CD8-positive, alpha-beta memory T cell (primary cell): ENCODE measurements at places on chromosomes 11 and 22. TPM values are rescaled to one million over a fixed set of nuclear protein-coding genes. Genes with fewer than 3 reads are reported as not detected.

Gene VSIG2
- total RNA-seq: 0.24 TPM

Gene C22orf31
- total RNA-seq: not detected

Gene PACSIN2
- 30.2 TPM for total RNA-seq

Gene NAALADL1
- 10.8 TPM for total RNA-seq

Gene OR52N4
- 0.22 TPM for total RNA-seq

Gene SCN3B
- total RNA-seq: not detected

Gene SLC17A6
- total RNA-seq: not detected

Gene ELFN2
- 0.09 TPM for total RNA-seq

- H3K4me1 ChIP-seq: no peaks in the 10 kb centered on the region
- no peak overlapping the region for H3K4me3 ChIP-seq
- no peak overlapping the region for H3K27ac ChIP-seq
These were observed 6.0 kb upstream of the OR10D3 start for GRCh38 chr11:124176925-124177715.

GRCh38 chr11:117010808-117011540 lies 87.3 kb downstream of the SIK3 start:
- no peaks in the 10 kb centered on the region for H3K27me3 ChIP-seq
- no peak overlapping the region for H3K27ac ChIP-seq
- DNase-seq: no peak
- H3K36me3 ChIP-seq: no peaks in the 10 kb centered on the region

DNA sequence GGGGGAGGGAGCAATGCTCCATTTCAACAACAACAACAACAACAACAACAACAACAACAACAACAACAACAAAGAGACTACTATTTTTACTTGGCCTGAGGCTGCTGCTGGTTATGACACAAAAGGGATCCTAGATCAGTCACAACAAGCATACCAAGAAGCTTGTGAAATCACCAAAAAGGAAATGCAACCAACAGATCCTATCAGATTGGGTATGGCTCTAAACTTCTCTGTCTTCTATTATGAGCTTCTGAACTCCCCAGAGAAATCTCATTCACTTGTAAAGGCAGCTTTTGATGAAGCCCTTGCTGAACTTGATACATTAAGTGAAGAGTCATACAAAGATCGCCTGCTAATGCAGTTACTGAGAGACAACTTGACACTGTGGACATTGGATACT lies 10.5 kb upstream of the MS4A2 start:
- no peak overlapping the region for H3K27ac ChIP-seq
- H3K4me3 ChIP-seq: no peak overlapping the region
- DNase-seq: no peak
- no peaks in the 10 kb centered on the region for H3K36me3 ChIP-seq
- H3K4me1 ChIP-seq: no peaks in the 10 kb centered on the region

GRCh38 chr11:65113839-65114238 lies 2.2 kb downstream of the TM7SF2 start:
- H3K4me3 ChIP-seq: no peak overlapping the region
- H3K27ac ChIP-seq: no peak overlapping the region

DNA sequence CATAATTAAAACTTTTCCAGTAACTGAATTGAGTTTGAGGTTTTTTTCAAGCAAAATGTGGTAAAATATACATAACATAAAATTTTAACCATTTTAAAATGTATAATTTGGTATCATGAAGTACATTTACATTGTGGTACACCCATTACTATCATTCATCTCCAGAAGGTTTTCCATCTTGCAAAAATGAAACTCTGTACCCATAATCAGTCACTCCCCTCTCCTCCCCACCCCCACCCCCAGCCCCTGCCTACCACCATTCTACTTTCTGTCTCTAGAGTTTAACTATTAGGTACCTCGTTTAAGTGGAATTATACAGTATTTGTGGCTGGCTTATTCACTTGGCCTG lies 63.7 kb downstream of the MICAL2 start:
- H3K27me3 ChIP-seq: no peaks in the 10 kb centered on the region
- H3K36me3 ChIP-seq: no peaks in the 10 kb centered on the region
- no peak overlapping the region for H3K27ac ChIP-seq
- no peak for DNase-seq
- no peaks in the 10 kb centered on the region for H3K4me1 ChIP-seq

- no peaks in the 10 kb centered on the region for H3K36me3 ChIP-seq
- H3K4me1 ChIP-seq: peaks cover 1% of the 10 kb centered on the region
- H3K27ac ChIP-seq: no peak overlapping the region
- H3K27me3 ChIP-seq: no peaks in the 10 kb centered on the region
- H3K4me3 ChIP-seq: no peak overlapping the region
These were observed 2.4 kb upstream of the SYT8 start for GRCh38 chr11:1832211-1832919.

DNA sequence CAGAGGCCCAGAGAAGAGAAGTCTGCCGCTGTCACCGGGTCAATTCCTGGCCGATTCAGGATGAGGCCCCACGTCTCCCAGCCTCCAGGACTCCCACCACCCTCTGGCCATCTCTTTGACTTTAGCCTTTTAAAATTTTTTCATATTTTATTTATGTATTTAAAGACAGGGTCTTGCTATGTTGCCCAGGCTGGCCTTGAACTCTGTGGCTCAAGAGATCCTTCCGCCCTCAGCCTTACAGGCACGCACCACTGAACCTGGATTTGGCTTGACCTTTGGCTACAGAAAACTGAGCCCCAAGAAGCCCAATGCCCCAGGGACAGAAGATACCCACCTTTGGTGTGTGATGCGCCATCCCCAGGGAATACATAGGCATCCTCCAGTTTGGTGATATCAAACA lies 3.9 kb downstream of the POLR3H start:
- no peak for DNase-seq
- no peak overlapping the region for H3K4me3 ChIP-seq
- H3K4me1 ChIP-seq: peaks cover 21% of the 10 kb centered on the region
- H3K27me3 ChIP-seq: no peaks in the 10 kb centered on the region
- H3K27ac ChIP-seq: no peak overlapping the region
- no peaks in the 10 kb centered on the region for H3K36me3 ChIP-seq

DNA sequence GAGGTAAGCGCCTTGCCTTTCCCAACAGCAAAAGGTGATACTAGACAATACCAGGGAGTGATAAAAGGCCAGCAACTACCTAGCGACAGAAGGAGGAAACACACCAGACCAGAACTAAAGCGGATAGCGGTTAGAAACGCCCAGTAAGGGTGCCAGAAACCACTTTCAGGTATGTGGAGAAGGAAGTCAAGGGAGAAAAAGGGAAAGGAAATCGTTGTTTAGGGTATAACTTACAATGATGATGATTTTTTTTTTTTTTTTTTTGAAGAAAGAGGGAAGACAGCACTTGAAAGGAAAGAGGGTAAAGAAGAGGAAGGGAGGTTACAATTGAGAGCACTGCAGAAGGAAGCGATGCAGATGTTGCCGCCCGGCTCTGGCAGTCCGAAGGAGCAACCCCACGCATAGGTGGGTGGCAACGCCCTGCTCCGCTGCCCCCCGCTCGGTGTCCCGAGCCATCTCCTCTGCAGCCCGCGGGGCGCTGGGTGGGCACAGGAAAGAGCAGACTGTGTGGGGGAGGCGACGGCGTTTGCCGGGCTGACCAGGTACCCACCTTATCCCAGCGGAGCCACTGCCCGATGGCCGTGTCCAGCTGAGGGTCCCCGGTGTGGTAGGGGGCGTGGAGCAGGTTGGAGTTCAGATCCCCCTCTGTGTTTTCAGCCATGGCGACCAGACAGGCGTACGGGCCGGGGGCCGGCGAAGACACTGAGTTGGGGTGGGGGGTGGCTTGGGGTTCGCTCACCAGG lies 561 bp downstream of the PGM2L1 start:
- DNase-seq: peak; percentile 48
- H3K27me3 ChIP-seq: no peaks in the 10 kb centered on the region
- peaks cover 11% of the 10 kb centered on the region for H3K4me1 ChIP-seq
- H3K27ac ChIP-seq: peak overlapping the region; percentile 77
- H3K36me3 ChIP-seq: no peaks in the 10 kb centered on the region

DNA sequence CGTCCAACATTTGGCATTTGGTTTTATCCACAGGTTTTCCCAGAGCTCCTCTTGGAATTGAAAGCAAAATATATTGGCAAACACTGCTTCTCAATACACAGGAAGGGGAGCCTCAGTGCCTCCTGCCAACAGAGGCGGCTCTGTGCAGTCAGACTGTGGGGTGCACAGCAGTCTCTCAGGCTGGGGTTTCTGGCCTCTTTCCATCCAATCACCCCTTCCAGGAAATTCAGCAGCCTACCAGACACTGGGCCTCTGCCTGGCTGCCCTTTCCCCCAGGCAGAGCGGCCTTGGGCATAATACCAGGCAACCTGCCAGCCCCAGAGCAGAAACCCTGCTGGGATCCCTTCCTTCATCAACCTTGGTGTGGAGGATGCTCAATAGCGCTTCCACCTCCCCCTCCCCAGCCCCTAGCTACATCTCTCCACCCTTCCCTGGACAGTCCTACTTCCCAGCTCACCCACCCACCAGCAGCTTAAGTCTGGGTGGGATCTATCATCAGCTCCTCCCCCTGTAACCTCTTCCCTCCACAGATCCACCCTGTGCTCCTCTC lies 17.8 kb upstream of the RAPSN start:
- no peaks in the 10 kb centered on the region for H3K4me1 ChIP-seq
- no peaks in the 10 kb centered on the region for H3K27me3 ChIP-seq
- no peak overlapping the region for H3K4me3 ChIP-seq
- H3K27ac ChIP-seq: no peak overlapping the region
- DNase-seq: no peak
- H3K36me3 ChIP-seq: peaks cover 26% of the 10 kb centered on the region

GRCh38 chr22:29369460-29369859 lies 18.9 kb downstream of the AP1B1 start:
- no peaks in the 10 kb centered on the region for H3K4me1 ChIP-seq
- H3K27me3 ChIP-seq: no peaks in the 10 kb centered on the region
- no peak overlapping the region for H3K27ac ChIP-seq
- H3K4me3 ChIP-seq: no peak overlapping the region
- no peaks in the 10 kb centered on the region for H3K36me3 ChIP-seq
- DNase-seq: no peak

- no peak overlapping the region for H3K27ac ChIP-seq
- H3K27me3 ChIP-seq: no peaks in the 10 kb centered on the region
- no peak for DNase-seq
- H3K4me1 ChIP-seq: no peaks in the 10 kb centered on the region
- H3K36me3 ChIP-seq: no peaks in the 10 kb centered on the region
These were observed 334.5 kb downstream of the RAB38 start for GRCh38 chr11:87840786-87841185.

DNA sequence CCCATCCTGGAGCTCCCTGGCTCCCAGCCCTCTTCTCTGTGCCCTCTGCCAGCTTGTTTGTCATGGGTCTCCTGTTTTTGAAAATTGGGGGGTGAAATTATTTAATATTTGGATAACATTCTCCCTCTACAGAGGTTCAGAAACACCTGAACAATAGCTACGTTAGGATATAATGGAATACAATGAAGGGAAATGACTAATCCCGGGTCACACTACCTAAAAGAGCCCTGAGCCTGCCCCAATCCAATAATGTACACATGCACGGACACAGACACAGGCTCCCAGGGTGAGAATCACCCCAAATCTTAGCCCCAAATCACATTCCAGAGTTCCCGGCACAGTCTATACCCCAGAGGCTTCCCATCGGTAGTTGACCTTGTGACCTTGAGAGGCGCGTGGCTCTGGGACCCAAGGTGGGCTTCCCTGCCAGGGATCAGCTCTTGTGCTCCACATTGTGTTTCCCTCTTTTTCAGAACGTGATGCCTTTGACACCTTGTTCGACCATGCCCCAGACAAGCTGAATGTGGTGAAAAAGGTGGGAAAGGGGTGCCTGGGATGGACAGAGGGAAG lies 135.5 kb downstream of the PARVA start:
- H3K27ac ChIP-seq: no peak overlapping the region
- no peaks in the 10 kb centered on the region for H3K36me3 ChIP-seq
- H3K4me3 ChIP-seq: no peak overlapping the region
- DNase-seq: no peak
- H3K4me1 ChIP-seq: no peaks in the 10 kb centered on the region
- H3K27me3 ChIP-seq: no peaks in the 10 kb centered on the region

DNA sequence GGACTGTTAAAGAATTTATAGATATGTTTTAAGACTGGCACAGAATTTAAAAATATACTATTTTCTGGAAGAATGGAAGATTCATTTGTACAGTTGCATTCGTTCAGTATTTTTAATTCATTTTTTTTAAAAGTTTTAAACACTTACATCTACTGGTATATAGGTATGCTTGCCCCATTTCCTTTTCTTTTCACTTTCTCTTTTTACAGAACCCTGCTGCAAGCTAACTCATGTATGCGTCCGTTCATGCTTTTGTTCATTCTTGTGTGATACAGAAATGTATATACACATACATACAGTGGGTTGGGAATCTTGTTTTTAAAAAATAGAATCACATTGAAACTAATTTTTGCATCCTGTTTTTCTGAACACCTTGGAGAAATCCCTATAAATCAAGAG lies 31.0 kb downstream of the PACS1 start:
- no peak for DNase-seq
- no peak overlapping the region for H3K27ac ChIP-seq
- H3K4me1 ChIP-seq: peaks cover 63% of the 10 kb centered on the region
- peak overlapping the region; percentile 52 for H3K4me3 ChIP-seq
- no peaks in the 10 kb centered on the region for H3K27me3 ChIP-seq

DNA sequence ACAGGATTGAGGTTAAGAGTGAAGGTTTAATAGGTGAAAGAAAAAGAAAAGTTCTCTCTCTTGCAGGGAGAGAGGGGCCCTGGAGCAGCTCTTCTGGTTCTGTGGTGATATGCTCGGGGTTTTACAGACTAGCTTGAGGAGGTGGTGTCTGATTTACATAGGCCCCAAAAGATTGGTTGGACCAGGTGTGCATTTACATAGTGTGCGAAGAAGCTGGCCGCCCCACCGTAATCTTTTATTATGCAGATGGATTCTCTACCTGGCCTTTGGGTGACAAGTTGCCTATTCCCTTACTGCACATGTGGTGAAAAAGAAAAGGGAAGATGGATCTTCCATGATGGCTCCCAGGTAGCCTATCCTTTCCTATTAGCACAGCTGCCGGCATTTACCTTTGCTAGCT lies 219.9 kb upstream of the GRIA4 start:
- no peak overlapping the region for H3K4me3 ChIP-seq
- H3K36me3 ChIP-seq: no peaks in the 10 kb centered on the region
- H3K27ac ChIP-seq: no peak overlapping the region
- H3K27me3 ChIP-seq: no peaks in the 10 kb centered on the region
- H3K4me1 ChIP-seq: no peaks in the 10 kb centered on the region

DNA sequence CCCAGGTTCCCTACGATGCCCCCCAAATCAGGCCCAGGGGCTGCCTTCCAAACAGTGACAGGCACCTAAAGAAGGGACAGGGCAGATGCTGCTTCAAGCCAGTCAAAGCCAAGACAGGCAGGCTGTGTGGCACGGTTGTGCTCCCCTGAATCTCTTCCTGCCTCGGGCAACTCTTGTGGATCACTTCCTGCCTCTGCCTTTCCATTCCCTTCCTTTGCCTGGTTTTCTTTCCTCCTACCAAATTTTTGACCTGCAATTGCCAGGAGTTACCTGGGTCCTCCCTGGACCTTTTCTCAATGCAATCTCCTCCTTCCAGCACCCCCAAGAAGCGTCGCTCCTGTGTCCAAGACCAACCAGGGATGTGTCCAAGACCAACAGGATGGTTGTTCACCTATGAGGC lies 5.5 kb downstream of the C11orf16 start:
- no peak overlapping the region for H3K4me3 ChIP-seq
- no peak for DNase-seq
- no peaks in the 10 kb centered on the region for H3K4me1 ChIP-seq

GRCh38 chr11:6962673-6963072 lies 36.4 kb downstream of the ZNF215 start:
- H3K36me3 ChIP-seq: no peaks in the 10 kb centered on the region
- no peak overlapping the region for H3K27ac ChIP-seq
- no peak for DNase-seq
- no peaks in the 10 kb centered on the region for H3K27me3 ChIP-seq
